ENCODE measurements at places on chromosomes 12 and 14.

DNA sequence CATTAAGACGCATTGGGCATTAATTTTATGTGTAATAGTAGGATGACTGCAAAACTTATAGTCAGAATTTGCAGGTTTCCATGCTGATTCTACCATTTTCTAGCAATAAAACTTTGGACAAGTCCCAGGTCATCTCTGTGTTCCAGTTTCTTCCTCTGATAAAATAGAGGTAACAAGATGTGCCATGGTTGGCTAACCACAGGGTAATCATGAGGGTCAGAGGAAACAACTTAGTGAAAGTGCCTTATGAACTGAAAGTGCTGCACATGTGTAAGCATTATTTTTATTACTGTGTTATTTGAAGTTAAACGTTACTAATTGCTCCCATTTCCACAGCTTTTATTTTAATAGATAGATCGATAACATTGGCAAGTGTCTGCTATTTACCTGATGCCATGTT lies 21.1 kb downstream of the SMCO2 start:
- no peak for DNase-seq

DNA sequence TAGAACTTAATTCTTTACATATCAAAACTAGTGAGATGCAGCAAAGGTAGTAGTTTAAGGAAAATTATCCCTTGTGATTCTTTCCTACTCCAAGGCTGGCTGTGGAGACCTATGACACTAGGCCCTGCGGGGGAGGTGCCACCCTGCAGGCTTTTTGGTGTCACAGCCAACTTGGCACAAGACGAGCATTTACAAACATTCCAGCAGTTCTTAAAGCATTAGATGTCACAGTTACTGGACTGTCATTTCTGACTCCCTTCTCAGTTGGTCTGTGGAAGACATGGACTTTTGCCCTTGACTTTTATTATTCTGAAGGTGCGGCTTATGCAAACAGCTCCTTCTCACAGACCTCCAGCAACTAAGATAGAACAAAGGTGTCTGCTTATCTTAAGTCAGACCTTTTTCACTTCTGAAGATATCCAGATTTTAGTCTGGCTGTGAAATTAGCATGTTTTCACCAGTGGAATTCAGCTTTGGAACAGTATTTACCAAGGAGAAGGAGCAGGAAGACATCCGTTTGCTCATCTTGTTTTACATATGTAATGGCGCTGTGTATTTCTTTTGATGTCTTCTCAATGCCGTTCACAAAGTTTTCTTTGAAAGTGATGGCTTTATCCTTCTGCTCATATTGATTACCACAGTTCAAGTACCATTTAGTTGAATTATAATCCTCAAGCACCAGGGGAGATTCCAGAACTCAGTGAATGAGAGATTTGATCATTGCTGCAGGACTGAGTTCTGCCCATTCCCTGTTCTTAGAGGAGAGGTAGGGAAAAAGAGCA lies 17.9 kb downstream of the SRGAP1 start:
- DNase-seq: no peak

DNA sequence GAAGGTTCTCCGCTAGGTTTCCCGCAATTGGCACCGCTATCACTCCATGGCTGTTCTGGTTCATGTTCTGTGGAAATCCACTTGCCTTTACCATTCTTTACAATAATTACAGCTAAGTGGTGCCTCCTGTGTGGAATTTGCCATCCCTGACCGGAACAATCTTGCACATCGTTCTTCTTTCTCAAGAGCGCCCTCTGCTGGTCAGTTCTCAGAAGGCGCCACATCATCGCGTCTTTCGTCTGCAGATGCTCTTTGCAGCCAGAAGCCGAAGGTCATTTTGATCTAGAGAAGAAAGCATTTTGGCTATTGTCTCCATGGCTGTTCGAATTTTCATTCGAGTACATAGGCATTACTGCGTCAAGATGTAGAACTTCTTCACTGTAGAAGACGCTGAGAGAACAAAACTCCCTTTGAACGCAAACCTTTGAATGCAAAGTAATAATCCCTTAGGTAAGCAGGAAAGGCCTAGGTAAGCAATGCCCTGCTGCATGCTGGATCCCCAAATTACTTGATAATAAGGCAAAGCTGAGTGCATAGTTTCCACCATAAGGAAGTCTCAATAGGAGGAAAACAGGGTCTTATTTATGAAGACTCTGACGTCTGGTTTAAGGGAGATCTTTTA lies 10.1 kb upstream of the RTRAF start:
- peak; percentile 94 for DNase-seq

DNA sequence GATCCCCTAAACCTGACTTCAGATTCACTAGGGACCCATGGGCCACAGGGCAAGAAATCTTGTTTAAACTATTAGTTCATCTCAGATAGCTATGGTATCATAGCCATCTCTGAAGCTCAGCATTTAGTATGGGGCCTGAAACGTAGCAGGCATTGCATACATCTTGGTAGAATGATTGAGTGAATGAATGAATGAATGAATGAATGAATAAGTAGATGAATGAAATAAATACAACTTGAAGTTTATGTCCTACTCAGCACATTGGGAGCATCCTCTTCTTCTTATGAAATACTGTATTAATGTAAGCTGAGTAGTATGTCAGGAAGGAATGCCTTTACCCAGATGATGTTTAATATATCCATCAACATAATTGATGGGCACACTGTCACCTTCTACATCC lies 175.4 kb upstream of the EEA1 start:
- DNase-seq: no peak

DNA sequence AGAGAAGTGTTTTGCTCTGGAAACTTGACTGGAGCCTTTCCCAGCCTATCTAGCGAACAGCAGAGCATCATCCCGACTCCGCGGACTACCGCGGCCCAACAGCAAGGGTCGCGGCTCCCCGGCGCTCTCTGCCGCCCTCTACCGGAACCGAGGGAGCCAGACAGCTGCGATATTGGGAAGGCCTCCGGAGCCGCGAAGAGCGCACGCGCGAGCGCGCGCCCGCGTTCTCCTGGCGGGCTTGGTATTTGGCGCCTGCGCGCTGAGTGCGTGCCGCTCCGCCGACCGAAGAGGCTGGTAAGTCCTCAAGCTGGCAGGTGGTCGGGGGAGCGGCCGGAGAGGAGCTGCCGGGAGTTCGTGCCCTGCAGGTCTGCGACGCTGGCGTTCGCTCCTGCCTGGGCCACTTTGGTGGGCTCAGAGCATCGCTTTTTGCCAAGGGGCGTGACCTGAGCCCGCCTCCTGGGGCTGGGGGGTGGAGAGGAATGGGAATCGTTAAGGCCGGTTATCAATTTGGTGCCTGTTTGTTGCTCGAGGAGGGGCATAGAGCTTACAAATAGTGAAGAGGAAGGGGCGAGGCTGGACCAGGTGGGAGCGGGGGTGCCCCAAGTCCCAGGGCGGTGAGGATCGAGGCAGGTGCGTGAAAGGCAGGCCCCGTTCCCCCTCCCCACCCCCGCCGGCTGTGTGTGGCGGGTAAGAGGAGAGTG lies at the start of gene TMEM106C:
Gene TMEM106C, plus strand, starts transcription at position 257 of the 701 bp plus-strand sequence. CDS start 641 bp downstream, outside the sequence.
- DNase-seq: peak; percentile 97

DNA sequence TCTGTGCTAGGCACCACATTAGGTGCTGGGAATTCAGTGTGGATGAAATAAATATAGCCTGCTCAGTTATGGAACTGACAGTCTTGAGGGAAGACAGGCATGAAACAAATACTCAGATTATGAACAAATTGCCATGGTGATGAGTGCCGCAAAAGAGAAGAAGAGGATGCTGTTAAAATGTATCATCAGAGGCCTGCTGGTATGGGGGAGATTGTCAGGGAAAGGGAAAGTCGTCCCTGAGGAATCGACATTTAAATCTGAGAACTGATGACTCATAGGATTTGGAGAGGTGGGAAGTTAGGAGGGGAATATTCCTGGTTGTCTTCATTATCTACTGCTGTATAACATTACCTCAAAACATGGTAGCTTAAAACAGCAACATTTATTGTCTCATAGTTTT lies 42.0 kb downstream of the PPP1R36 start:
- DNase-seq: no peak

GRCh38 chr12:115464111-115464581 lies 780.2 kb upstream of the TBX3 start:
- no peak for DNase-seq

DNA sequence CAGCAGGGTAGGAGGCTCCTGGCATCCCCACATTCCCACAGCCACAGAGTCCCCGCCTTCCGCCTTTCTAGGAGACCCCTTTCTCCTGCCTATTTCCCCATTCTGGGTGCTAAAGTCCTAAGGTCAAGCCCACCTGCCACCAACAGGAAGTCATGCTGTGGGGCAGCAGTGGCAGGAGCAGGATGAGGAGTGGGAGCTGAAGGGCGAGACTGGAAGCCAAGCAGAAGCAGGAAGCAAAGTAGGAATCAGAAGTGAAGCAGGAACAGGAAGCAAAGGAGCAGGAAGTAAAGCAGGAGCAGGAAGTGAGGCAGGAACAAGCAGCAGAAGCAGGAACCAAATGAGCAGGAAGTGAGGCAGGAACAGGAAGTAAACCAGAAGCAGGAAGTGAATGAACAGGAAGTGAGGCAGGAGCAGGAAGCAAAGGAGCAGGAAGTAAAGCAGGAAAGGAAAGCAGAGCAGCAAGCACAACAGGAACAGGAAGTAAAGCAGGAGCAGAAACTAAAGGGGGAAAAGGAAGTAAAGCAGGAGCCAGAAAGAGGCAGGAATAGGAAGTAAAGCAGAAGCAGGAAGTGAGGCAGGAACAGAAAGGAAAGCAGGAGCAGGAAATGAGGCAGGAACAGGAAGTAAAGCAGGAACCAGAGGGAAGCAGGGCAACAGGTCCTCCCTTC lies 38.3 kb upstream of the RIMBP2 start:
- peak; percentile 91 for DNase-seq

DNA sequence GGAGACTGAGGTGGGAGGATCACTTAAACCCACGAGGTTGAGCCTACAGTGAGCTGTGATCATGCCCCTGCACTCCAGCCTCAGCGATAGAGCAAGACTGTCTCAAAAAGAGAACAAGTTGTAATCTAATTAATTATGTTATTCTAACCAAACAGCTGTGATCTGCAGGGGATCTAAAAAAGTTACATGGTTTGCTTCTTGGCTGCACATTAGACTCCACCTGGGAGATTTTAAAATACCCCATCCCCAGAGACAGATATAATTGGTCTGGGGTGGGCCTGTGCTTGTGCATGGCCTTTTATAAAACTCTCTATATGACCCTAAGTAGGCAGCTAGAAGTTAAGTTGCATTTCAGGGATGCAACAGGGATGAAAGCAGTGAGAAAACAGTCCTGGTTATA lies 76.7 kb downstream of the SCAF11 start:
- DNase-seq: peak; percentile 87
